ENCODE measurements at places on chromosomes 4 and X. TPM values are rescaled to one million over a fixed set of nuclear protein-coding genes. Genes with fewer than 3 reads are reported as not detected.

The GLRA2 gene
- not detected for total RNA-seq

The S100P gene
- total RNA-seq: 21.9 TPM

The FAM47E gene
- total RNA-seq: 12.3 TPM

The MAGEA4 gene
- total RNA-seq: not detected

The LONRF3 gene
- total RNA-seq: 3.5 TPM

- H3K36me3 ChIP-seq: no peaks in the 10 kb centered on the region
- no peaks in the 10 kb centered on the region for H3K27me3 ChIP-seq
- no peak for DNase-seq
- no peak overlapping the region for H3K4me3 ChIP-seq
These were observed 39.7 kb upstream of the PARM1 start for GRCh38 chr4:74893171-74893570.

DNA sequence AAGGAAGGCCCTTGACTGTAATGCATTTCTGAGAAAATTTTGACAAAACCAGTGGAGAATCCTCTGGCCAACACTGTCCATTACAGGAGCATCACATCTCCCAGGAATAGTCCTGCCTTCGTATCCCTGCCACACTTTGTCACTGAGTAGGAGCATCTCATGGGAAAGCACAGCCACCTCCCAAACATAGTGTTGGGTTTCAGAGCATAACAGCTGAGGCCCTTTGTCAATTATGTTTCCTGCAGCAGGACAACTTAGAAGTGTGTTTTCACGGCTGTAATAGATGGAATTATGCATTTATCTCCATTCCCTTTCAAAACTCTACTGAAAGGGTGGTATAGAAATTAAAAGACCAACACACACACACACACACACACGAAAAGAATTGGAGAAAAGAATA lies 91.1 kb upstream of the SMAD1 start:
- H3K4me3 ChIP-seq: no peak overlapping the region
- H3K4me1 ChIP-seq: no peaks in the 10 kb centered on the region
- H3K36me3 ChIP-seq: no peaks in the 10 kb centered on the region
- no peaks in the 10 kb centered on the region for H3K27me3 ChIP-seq

DNA sequence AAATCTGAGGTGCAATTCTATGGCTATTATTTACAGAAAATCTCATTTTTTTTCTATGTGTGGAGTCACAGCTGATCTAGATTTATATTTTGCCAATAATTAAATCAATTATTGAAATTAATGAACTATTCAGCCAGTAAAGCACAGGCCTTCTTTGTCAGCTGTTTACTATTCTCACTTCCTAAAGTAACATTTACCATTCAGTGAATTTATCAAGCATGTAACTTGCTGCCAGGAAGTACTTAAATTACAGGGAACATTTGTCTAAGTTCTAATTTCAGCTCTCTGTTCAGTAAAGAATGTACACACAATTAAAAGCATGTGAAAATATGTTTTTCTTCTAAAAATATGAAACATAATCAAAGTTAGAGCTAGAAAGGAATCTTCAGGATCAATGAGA lies 79.3 kb downstream of the DTHD1 start:
- no peak overlapping the region for H3K4me3 ChIP-seq
- H3K36me3 ChIP-seq: no peaks in the 10 kb centered on the region
- no peaks in the 10 kb centered on the region for H3K4me1 ChIP-seq
- DNase-seq: no peak

DNA sequence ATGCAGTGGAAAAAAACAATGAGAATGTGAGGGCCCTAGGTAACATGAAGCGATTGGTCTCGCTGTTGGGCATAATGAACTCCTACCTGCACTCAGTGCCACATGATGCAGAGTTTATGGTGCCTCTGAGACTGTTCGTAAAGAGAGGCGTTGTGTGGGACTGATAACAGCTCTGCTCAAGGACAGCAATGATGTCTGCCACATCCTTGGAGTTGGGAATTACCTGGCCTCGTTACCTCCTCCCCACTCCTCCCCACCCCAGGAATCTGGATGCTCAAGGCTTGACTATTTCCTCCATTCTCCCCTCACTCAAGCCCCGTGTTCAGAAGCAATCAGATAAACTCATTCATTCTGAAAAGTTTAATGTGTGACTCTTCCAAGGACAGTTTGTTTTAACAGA lies 148.0 kb upstream of the JADE1 start:
- peak overlapping the region; percentile 92 for H3K27ac ChIP-seq
- DNase-seq: no peak
- H3K4me3 ChIP-seq: no peak overlapping the region
- H3K27me3 ChIP-seq: no peaks in the 10 kb centered on the region
- peaks cover 23% of the 10 kb centered on the region for H3K4me1 ChIP-seq
- H3K36me3 ChIP-seq: no peaks in the 10 kb centered on the region

GRCh38 chrX:110170029-110170428 lies 147.9 kb downstream of the AMMECR1 start:
- no peaks in the 10 kb centered on the region for H3K27me3 ChIP-seq
- no peaks in the 10 kb centered on the region for H3K4me1 ChIP-seq
- no peak overlapping the region for H3K4me3 ChIP-seq
- H3K27ac ChIP-seq: no peak overlapping the region

DNA sequence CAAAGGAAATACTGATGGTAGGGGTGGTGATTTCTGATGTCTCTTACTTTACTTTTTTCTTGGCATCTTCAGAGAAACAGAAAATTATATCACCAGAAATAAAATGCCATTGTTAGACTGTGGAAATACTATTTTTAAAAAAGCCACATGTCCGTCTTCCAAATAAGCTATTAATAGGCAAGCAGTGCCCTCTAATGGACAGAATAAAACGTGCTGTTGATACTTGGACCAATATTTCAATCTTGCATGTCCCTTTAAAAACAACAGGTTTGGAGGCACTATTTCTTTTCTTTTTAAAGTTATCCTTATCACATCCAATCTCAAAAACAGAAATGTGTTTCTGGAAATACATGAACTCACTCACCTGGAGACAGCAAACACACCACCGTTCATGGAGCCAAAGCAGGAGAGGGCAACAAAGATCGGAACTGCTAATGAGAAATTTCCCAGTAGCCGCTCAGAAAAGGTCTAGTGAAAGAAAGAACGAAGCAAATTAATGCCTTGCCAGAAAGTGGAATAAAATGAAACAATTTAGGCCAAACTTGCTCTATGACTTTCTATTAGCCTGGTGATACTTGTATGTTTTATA lies 59.2 kb downstream of the SLC7A11 start:
- no peak overlapping the region for H3K4me3 ChIP-seq
- H3K36me3 ChIP-seq: no peaks in the 10 kb centered on the region
- no peaks in the 10 kb centered on the region for H3K27me3 ChIP-seq
- peak; percentile 24 for DNase-seq

GRCh38 chrX:149476513-149476912 lies 28.6 kb downstream of the IDS start:
- no peak overlapping the region for H3K4me3 ChIP-seq
- no peaks in the 10 kb centered on the region for H3K36me3 ChIP-seq
- H3K27me3 ChIP-seq: no peaks in the 10 kb centered on the region
- no peak for DNase-seq
- no peaks in the 10 kb centered on the region for H3K4me1 ChIP-seq

DNA sequence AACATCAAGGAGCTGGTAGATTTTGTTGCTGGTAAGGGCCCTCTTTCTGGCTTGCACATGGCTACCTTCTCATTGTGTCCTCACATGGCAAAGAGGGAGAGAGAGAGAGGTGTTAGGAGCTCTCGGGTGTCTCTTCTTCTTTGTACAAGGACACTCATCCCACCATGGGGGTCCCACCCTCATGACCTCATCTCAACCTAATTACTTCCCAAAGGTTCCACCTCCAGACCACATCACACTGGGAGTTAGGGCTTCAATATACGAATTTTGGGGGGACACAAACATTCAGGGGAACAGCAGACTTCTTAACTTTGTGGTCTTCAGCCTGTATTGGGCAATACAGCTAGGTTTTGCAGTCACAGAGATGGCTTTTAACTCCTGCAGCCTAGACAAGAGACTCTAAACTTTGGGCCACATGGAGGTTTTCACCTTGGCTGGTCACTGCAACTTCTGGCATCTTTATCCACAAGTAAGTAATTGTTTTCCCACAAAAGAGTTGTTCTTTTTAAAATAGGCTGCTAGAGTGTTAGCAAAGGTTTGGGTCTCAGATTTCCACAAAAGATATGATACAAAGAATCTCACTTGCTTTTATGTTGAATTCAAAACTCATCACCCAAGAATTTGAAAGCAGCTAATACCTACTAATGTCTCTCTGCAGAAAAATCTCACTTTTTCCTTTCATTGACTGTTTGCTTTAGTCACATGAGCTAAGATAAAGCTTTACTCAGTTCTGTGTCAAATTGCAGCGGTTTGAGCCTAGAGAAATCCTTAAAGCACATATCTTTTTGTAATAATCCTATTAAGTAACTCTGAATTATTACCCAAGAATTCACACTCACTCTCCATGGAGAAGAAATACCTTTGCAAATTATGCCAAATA lies 39.6 kb upstream of the BBS12 start:
- no peaks in the 10 kb centered on the region for H3K4me1 ChIP-seq
- no peak overlapping the region for H3K27ac ChIP-seq
- DNase-seq: no peak
- no peaks in the 10 kb centered on the region for H3K36me3 ChIP-seq

DNA sequence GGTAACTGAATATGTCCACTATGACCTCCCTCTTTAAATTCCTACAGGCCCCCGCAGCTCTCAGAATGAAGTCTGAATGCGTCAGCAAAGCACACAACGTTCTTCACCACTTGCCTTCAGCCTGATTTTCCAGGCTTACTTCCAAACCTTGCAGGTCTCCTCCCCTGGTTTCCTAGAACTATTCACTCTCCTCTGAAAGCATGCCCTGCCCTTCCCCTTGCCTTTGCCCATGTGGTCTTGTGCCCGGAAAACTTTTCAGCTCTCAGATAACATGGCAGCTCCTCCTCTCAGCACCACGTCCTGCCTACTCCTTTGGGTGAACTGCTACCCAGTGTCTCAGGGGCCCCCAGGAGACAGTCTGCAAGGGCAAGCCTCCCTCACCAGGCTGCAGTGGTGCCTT lies 268.5 kb upstream of the LDB2 start:
- no peak for DNase-seq
- no peaks in the 10 kb centered on the region for H3K36me3 ChIP-seq
- H3K4me1 ChIP-seq: no peaks in the 10 kb centered on the region
- H3K27ac ChIP-seq: no peak overlapping the region
- no peaks in the 10 kb centered on the region for H3K27me3 ChIP-seq
- H3K4me3 ChIP-seq: no peak overlapping the region

DNA sequence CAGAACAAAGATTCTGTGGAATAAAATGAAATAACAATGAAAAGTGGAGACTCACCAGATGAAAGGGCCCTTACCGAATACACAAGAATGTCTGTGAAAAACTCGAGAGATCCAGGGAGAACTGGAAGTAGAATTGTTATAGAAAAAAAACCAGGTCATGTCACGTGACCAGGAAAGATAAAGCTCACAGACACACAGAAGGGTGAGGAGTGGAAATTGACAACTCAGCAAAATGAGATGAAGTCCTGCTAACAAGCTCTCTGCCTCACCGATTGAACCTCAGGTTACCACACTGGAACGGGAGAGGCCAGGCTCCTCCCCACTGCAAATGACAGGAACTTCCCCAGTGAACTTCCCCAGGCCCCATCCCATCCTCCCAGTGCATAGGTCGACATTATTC lies 1618.0 kb upstream of the PCDH10 start:
- DNase-seq: no peak
- no peaks in the 10 kb centered on the region for H3K27me3 ChIP-seq
- no peak overlapping the region for H3K4me3 ChIP-seq
- H3K36me3 ChIP-seq: no peaks in the 10 kb centered on the region
- no peak overlapping the region for H3K27ac ChIP-seq

GRCh38 chr4:94455081-94455480 lies 3.3 kb downstream of the PDLIM5 start:
- no peaks in the 10 kb centered on the region for H3K27me3 ChIP-seq
- H3K4me3 ChIP-seq: peak overlapping the region; percentile 97
- H3K36me3 ChIP-seq: no peaks in the 10 kb centered on the region
- peak; percentile 72 for DNase-seq
- peak overlapping the region; percentile 97 for H3K27ac ChIP-seq

DNA sequence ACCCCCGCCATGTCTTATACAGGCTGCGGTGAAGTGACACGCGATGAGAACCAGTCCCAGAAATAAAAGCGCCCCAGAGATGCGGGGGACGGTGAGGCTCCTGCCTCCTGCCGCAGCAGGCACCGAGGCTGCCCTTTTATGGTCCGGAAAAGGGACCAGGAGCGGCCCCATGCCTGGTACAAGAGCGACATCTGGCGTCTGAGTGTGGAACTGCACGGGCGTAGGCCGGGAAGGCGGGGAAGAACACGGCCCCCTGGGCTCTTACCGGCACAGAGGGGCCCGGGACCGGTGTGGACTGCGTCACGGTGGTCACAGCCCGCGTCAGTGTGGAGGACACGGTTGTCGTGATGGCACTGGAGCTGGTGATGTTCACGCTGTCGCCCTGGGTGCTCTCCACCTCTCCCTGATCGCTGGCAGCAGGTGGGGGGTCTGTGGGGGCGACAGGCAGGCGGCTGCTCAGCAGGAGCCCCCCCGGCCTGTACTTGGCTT lies 8.9 kb upstream of the RENBP start:
- peak overlapping the region; percentile 53 for H3K27ac ChIP-seq
- no peaks in the 10 kb centered on the region for H3K36me3 ChIP-seq
- no peak overlapping the region for H3K4me3 ChIP-seq
- H3K4me1 ChIP-seq: no peaks in the 10 kb centered on the region
- DNase-seq: peak; percentile 28

DNA sequence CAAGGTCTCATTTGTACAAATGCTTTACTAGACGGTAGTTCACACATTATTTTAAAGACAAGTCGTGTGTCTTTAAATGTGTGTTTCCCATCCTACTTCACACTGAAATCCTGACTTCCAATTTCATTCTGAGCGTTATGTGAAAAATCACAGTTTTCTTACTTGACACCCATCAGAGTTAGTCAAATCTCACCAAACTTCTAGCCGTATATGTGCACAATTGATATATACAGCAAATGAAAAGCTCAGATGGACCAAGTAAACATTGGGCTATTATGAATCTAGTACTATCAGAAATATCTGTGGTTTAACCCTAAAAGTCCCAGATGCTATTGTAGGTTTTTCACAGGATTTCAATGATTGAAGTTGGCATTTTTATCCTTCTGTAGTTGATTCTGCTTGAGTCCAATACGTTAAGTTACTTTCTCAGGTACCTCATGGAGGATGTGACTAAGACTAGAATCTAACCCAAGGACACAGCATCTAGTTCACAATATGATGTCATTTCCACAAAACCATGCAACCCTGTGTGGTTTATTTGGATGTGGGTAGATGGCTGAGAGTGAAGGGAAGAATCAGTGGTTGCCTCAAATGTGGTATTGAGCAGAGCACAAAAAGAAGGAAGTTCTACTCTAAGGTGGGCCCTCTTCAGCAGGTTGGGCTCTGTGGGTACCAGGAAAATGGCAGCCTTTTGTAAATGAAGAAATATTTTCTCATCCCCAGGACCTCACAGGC lies 22.1 kb upstream of the TRIM60 start:
- H3K27ac ChIP-seq: no peak overlapping the region
- no peaks in the 10 kb centered on the region for H3K4me1 ChIP-seq
- no peak overlapping the region for H3K4me3 ChIP-seq
- no peak for DNase-seq

All from prostate gland (tissue), 2 donors.